Activated naive CD4-positive, alpha-beta T cell treated with anti-CD3 and anti-CD28 coated beads for 36 hours (primary cell): ENCODE measurements at places on chromosomes 12 and 14. TPM values are rescaled to one million over a fixed set of nuclear protein-coding genes. Genes with fewer than 3 reads are reported as not detected.

BORCS5 gene
- total RNA-seq: 35.6 TPM

TEX52 gene
- not detected for total RNA-seq

TPPP2 gene
- total RNA-seq: not detected

HSPB8 gene
- total RNA-seq: not detected

IRF2BPL gene
- total RNA-seq: 34.8 TPM

RASSF8 gene
- 0.32 TPM for total RNA-seq

PRPH gene
- total RNA-seq: not detected

RBP5 gene
- total RNA-seq: not detected

OVCH1 gene
- not detected for total RNA-seq
